ENCODE measurements at places on chromosomes 12 and 14.
A peak's percentile ranks its signal among the peaks of the same experiment; 100 is the strongest.

GRCh38 chr14:85187521-85187920, 342.4 kb upstream of the FLRT2 start:
- DNase-seq: no peak

DNA sequence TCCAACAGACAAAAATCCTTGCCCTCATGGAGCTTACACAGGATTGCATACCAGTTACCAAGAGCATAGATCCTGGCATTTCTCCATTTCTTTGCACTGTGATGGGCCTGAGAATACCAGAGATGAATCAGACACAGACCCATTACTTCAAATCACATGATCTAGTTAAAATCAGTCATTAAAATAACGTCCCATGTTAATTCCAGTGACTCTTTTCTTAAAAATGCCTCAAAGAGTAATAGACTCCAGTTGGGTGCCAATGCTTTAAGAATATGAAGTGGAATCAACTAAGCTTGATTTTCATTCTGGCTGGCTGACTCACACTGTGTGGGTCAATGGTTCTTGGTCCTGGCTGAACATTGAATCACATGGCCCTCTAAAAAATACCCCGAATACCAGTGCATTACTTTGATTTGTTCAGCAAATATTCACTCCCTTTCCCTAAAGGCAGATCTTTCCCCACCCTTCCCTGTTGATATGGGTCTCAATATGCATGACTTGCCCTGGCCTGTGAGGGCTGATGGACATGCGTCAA, 11.0 kb downstream of the ASB2 start:
- no peak for DNase-seq

GRCh38 chr12:104381731-104382480, 74.8 kb upstream of the CHST11 start:
- DNase-seq: peak; percentile 61

- DNase-seq: no peak
These were observed 234.6 kb upstream of the FLRT2 start for GRCh38 chr14:85295318-85295717.

- DNase-seq: no peak
These were observed 26.2 kb downstream of the C2CD5 start for GRCh38 chr12:22518060-22518719.

- no peak for DNase-seq
These were observed 241.0 kb downstream of the ASCL1 start for GRCh38 chr12:103198499-103198898.

GRCh38 chr12:62799126-62799736, 135.7 kb downstream of the PPM1H start:
- DNase-seq: no peak

- no peak for DNase-seq
These were observed 46.2 kb upstream of the GSC start for GRCh38 chr14:94816113-94816512.

GRCh38 chr12:27528788-27529187, 4.8 kb downstream of the PPFIBP1 start:
- DNase-seq: no peak

- no peak for DNase-seq
These were observed 60.7 kb upstream of the VRK1 start for GRCh38 chr14:96736439-96736838.

DNA sequence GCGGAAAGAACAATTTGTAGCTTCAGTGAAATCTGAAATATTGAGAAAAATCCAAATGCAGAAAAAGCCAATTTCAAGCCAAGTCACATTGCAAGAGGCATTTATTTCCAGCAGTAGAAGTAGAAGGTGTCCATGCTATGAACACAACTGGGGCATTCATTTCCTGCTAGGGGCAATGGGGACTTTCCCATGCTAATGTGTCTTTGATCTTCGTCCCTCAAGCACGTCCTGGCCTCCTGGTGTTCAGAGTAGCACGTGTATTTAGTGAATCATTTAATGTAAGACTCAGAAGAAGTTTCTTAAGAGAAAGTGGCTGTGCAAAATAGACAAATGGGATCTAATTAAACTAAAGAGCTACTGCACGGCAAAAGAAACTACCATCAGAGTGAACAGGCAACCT, 267.9 kb downstream of the TMEM132C start:
- no peak for DNase-seq

- DNase-seq: no peak
These were observed 8.9 kb downstream of the MAP4K5 start for GRCh38 chr14:50523271-50524041.

- DNase-seq: no peak
These were observed 28.2 kb downstream of the HIGD1C start for GRCh38 chr12:50980545-50980944.

GRCh38 chr12:105970885-105971284, 167.9 kb downstream of the NUAK1 start:
- no peak for DNase-seq

DNA sequence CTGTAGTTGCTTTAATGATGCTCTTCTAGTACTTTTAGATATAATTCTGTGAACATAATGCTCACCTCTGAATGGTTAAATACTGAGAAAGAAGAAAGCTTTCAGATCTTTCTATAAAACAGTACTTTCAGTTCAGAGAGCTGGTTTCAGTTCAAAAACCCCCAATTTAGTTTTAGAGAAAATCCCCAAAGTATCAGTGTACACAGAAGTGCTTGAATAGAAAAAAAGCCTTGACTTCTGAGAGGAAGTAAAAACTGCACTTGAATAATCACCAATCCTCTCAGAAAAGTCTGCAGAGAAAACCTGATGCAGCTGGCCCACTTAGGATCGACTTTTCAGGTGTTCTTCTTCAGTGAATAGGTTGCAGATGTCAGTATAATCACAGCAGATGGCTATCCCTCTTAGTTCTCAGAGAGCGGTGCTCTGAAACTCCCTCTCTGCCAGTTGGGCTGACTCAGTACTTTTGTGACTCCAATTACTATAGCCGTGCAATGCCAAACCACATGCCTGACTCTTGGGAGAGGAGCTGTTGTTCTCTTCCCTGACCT, 616.3 kb downstream of the LRFN5 start:
- DNase-seq: no peak

DNA sequence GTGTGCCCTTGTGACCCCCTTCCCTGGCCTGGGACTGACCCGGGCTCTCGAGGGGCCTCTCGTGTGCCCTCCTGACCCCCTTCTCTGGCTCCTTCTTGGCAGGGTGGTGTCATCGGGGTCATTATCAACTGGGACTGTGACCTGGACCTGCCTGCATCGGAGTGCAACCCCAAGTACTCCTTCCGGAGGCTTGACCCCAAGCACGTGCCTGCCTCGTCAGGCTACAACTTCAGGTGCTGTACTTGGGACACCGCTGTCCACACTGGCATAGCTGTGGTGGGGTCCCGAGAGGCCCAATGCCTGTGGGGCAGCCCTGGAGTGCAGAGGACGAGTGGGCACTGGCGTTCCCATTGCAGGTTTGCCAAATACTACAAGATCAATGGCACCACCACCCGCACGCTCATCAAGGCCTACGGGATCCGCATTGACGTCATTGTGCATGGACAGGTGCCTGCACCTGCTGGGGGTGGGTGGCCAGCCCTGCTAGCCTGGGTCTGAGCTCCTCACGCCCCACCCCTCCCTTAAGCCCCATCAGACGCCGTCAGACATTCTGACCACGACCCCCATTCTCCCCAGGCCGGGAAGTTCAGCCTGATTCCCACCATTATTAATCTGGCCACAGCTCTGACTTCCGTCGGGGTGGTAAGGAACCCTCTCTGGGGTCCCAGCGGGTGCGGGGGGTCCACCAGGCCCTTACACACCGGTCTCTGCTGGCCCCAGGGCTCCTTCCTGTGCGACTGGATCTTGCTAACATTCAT, 2.5 kb downstream of the P2RX2 start:
- DNase-seq: no peak

- DNase-seq: no peak
These were observed 35.1 kb downstream of the NIN start for GRCh38 chr14:50795909-50796308.

- no peak for DNase-seq
These were observed 20.6 kb upstream of the PCNX1 start for GRCh38 chr14:70886421-70887206.

- DNase-seq: no peak
These were observed 164.1 kb upstream of the CDKN3 start for GRCh38 chr14:54232735-54233134.

GRCh38 chr14:70670992-70671651, 29.4 kb downstream of the TTC9 start:
- no peak for DNase-seq

DNA sequence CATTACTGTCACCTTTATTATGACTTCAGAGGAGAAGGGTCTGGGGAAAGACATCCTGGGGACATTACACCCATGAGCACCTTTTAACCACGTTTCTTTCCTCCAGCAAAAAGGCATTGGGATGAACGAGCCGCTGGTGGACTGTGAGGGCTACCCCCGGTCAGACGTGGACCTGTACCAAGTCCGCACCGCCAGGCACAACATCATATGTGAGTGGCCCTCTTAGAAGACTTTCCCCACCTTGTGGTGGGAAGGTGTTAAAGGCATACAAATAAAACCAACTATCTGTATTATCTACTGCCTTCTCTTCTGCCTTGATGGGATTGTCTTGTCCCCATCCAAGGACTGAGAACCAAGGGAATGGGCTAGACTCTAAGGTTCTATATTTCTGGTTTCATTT, 6.0 kb downstream of the PSMD9 start:
- DNase-seq: no peak

GRCh38 chr12:79939728-79940310, 4.9 kb upstream of the PPP1R12A start:
- no peak for DNase-seq

DNA sequence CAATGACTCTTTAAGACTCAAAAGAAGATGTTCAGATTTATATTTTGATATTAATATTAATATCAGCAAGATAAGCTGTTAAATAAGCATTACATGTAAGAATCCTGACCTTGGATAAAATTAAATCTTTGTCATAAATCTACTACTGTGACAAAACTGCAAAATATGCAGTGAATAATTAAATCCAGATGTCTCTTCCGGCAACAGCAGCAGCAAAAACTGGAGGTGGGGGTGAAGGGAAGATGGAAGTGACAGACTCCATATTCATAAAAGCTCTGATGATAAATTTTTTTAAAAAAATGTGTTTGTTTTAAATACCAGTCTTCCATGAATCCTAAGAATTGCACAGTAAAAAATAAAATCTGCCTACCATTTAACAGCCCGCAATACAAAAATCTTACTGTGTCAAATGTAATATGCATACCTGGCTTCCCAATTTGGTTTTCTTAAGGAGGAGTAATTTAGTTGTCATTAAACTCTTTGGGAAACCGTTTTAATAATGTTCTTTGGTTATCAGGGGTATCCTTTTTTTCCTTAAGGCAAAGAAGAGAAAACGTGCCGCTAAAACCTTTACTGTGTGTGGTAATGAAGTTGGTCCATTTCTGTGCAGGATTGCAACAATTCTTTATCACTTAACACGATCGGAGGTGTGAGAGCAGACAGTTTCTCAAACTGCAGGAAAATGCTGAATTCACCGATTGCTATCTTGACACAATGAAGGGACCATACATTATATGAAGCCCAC, 478.2 kb downstream of the DIO2 start:
- DNase-seq: no peak

GRCh38 chr12:122060081-122060501, 18.5 kb upstream of the MLXIP start:
- DNase-seq: no peak

GRCh38 chr12:130242506-130242905, 80.2 kb downstream of the FZD10 start:
- DNase-seq: no peak

DNA sequence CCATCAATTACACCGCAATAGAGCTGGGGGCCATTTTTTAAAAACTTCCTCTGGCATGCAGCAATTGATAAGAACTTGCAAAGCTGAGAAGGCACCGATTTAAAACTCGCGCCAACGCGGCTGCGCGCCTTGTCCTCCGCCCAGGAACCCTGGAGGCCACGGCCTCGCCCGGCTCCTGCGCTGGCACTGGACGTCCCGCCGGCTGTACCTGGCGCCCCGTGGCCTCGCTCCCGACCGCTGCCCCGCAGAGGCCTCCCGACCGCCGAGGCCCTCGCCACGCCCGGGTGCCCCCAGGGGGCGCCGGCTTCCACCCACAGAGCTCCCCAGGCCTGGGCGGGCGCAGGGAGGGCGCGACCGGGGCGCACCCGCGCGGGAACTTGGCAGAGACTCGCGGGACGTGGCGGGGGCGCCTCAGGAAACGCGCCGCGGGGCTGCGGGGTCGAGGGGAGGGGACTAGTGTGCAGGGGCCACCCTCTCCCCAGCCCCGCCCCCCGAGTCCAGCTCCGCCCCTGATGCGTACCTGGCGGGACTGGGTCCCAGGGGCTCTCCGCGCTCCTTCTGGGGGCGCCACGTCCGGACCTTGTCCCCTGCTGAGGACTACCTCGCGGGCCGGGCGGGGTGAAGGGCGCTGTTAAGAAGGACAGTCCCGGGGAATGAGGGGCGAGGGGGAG, 65.7 kb downstream of the TNFAIP2 start:
- DNase-seq: no peak

GRCh38 chr12:10614056-10614370, 604 bp upstream of the MAGOHB start:
- DNase-seq: no peak

DNA sequence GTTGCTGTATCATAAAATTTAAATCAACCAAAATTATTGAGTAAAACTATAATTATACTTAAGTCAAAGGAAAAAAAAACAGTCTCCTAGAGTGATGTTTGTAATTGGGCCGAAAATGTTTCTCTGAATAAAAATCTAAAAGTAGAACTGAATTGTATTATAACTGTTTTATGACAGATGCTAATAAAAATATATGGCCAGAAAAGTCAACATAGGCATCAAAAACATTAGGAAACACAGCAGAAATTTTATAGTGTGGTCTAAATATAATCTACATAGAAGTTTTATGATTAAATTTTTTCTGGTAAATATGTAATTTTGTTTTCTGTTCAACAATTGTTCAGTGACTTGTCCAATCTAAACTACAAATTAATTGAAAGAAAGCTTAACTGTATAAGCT, 277.8 kb downstream of the ALX1 start:
- no peak for DNase-seq

GRCh38 chr12:103690426-103690825, 103.4 kb downstream of the STAB2 start:
- no peak for DNase-seq

DNA sequence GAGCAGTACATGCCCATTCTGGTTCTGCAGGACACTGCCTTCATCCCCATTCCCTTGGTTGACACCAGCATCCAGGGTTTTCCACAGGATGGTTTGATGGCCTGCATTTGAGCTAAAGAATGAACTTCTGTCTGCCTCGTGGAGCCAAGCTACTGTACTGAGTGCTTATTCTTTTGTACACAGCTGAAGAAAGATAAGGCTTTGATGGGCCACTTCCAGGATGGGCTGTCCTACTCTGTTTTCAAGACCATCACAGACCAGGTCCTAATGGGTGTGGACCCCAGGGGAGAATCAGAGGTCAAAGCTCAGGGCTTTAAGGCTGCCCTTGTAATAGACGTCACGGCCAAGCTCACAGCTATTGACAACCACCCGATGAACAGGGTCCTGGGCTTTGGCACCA, 23.7 kb downstream of the BCL2L14 start:
- DNase-seq: no peak

DNA sequence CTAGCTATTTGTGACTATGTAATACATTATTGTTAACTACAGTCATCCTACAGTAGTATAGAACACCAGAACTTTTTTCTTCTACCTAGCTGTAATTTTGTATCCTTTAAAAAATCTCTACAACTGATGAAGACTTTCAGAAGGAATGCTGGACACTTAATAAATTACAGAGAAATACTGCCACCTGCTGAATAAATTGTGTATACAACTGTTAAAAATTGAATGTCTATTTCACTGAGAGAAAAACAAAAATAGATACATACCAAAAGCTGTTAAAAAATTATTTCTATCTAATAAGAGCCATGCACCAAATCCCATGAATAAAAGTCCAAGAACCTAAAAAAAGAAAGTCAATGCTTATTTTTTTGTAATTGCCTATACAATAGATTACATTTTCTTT, 6.6 kb downstream of the TSPAN19 start:
- DNase-seq: no peak

Data from stimulated activated CD4-positive, alpha-beta T cell treated with anti-CD3 and anti-CD28 coated beads, TNF-alpha, amount 100 ng/mL, for 1 hour (primary cell).